Activated CD8-positive, alpha-beta memory T cell treated with anti-CD3 and anti-CD28 coated beads for 1 hour (primary cell): ENCODE measurements at places on chromosomes 7 and 10.

DNA sequence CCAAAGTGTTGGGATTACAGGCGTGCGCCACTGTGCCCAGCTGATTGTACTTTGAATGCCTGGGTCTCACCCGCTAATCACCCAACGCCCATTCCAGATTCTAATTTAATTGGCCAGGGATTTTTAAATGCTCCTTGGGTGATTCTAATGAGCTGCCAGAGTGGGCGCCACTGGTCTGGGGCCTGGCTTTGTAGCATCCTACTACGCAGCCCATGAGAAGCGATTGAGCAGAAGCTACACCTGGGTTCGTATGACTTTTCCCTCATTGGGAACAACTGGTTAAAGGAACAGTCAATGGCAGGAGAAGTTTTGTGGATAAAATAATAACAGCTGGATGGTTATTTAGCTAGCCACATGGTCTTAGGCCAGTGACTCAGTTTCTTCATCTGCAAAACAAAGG, 108.0 kb downstream of the SPAG6 start:
- no peak for DNase-seq

DNA sequence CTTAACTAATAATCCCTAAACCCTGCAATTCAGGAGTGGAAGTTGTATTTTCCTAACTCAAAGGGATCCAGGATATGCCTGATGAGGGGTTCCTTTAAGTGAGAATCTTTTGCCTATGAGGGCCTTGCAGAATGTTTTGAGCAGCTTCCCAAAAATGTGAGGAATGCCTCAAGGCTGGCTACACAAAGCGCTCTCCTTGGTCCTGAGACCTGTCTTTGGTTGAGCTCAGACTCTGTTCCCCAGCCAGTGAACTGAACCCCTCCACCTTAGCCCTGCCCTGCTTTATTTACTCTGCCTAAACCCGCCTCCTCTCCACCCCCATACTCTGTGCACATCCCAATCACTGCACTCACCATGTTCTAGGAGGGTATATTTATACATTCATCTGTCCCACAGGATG, 108.6 kb downstream of the NRCAM start:
- no peak for DNase-seq

DNA sequence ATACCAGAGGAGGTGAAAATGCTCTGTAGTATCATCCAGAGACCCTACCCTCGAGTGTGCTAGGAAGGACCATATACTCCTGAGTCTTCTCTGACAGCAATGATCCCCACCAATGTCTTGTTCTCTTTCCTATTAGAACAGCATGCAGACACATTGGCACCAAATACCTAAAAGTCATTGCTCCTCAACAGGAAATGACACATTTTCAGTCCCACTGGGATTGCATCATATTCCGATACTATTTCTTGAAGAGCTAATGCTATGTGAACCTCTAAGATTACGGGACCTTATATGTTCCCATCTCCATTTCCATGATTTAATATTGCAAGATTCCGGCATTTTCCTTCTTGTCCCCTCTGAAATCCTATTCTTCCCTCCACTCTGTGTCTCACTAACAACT, 177.4 kb downstream of the NRP1 start:
- no peak for DNase-seq

DNA sequence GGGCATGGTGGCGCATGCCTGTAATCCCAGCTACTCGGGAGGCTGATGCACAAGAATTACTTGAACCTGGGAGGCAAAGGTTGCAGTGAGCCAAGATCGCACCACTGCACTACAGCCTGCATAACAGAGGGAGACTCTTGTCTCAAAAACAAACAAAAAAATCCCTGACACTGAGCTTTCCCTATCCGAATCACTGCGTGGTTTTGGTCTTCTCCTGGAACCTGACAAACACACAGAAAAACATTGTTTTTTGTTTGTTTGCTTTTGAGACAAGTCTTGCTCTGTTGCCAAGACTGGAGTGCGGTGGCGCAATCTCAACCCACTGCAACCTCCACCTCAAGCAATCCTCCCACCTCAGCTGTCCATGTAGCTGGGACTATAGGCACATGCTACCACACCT, 50.4 kb upstream of the PTPRN2 start:
- no peak for DNase-seq

GRCh38 chr7:15972862-15973275, 286.4 kb upstream of the MEOX2 start:
- no peak for DNase-seq
